Activated B cell treated with CpG ODN at 0.5 μM for 24 hours (primary cell): ENCODE measurements at places on chromosomes 12 and 14.
A peak's percentile ranks its signal among the peaks of the same experiment; 100 is the strongest.

GRCh38 chr12:91189516-91189915, 6.9 kb upstream of the DCN start:
- DNase-seq, result no peak

DNA sequence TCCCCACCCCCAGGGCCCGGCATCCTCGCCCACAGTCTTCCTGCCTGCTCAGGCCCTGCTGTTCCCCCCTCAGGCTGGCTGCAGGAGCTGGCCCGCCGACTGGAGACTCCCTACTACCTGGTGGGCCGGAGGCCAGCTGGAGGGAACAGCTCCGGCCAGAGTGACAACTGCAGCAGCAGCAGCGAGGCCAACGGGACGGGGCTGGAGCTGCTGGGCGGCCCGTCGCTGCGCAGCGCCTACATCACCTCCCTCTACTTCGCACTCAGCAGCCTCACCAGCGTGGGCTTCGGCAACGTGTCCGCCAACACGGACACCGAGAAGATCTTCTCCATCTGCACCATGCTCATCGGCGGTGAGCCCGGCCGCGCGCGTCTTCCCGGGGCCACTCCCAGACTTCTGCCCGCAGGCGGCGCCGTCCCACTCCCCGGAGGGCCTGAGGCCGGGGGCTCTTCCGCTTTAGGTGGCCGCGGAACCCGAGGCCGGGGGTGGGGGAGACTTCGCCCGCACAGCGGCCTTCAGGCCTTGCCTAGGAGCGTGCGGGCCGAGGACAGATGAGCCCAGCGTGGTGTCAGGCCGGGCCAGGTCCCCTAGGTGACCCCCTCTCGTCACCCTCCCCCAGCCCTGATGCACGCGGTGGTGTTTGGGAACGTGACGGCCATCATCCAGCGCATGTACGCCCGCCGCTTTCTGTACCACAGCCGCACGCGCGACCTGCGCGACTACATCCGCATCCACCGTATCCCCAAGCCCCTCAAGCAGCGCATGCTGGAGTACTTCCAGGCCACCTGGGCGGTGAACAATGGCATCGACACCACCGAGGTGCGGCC, 10.2 kb downstream of the KCNH3 start:
- DNase-seq, result peak; percentile 41

DNA sequence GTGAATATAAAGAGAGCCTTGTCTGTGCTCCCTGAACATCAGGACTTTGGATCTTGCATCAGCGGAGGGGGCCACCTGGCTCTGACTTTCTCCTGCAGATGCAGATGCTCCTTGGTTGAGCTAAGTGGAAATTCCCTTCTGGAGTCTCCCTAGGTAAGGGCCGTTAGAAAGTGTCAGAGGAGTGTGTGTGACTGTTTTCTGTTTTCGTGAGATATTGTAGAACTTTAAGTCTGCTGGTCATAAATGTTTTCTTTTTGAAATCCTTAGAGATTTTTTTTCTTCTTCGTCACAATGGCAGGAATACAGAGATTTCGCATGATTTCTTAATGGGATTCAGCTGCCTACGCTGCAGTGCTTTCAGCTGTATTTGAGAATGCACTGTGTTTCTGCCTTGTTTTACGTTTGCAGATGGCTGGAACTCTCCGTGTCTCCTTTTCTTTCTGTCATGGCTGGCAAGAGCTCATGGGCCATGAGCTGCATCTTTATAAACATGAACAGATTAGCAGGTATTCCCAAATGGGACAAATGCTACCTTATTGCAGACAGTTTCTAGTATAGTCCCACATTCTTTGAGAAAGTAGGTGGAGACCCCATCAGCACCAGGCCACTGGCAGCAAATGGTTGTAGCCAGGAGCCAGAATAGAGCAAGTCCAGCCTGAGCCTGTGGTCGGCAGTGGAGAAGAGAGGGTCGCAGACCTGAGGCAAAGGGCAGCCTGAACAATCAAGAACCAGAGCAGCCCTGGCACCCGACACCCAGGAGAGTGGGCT, 76.2 kb upstream of the FRMD6 start:
- no peak for DNase-seq

GRCh38 chr12:62660756-62661155, 194.1 kb downstream of the MON2 start:
- DNase-seq, result no peak

DNA sequence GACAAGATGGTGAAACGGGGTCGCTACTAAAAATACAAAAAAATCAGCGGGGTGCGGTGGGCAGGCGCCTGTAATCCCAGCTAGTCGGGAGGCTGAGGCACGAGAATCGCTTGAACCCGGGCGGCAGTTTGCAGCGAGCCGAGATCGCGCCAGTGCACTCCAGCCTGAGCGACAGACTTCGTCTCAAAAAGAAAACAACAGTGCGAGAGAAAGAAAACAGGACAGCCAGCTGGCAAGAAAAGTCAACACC, 633 bp upstream of the RNU4-2 start:
- no peak for DNase-seq

DNA sequence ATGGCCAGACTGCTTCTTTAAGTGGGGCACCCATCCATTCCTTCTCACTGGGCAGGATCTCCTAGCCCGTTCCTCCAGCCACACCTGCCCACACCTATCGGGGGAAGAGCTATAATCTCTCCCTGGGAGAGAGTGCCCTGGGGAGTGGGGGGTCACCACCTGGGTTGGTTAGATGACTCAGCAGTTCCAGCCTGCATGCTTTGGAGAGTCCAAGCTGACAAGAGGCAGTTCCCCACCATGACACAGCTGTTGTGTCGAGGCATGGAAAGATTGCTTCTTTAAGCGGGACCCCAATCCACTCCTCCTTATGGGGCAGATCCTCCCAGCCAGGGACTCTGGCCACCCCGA, 52.6 kb upstream of the PPFIA2 start:
- no peak for DNase-seq

GRCh38 chr12:68812553-68813241, 4.7 kb downstream of the MDM2 start:
- DNase-seq, result no peak

DNA sequence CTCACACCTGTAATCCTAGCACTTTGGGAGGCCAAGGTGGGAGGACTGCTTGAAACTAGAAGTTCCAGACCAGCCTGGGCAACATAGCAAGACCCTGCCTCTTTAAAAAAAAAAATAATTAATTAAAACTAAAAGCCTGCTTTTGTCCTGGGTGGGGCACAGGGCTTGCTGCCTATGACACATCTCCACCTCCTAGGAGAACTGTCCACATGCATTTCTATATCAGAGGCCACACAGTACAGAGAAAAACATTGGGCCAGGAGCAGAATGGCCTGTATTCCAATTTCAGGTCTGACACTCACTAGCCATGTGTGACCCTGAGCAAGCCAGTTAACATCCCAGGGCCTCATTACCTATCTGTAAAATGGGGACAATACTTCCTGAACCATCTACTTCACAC, 31.9 kb downstream of the CCDC88C start:
- no peak for DNase-seq

DNA sequence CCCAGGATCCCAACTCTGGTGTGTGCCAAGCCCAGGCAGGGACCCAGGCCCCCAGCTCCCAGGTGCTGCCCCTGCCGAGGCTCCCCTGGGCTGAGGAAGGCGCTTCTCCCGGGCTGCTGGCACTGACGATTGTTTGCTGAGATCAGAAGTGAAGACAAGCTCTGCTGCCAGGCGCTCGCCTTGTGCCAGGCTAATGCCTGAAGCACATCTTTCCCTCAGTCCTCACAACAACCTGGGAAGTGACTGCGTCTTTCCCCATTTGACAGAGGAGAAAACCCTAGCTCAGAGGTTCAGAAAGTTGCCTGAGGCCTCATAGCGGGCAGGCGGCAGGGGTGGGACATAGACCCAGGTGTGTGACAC, 36.8 kb downstream of the ANKRD9 start:
- no peak for DNase-seq

GRCh38 chr12:3132636-3133404, 55.6 kb downstream of the TSPAN9 start:
- DNase-seq, result no peak

- DNase-seq, result no peak
Measured at GRCh38 chr14:52352061-52352491, 38.0 kb downstream of the PTGER2 start.

GRCh38 chr14:95857275-95857674, 19.4 kb upstream of the TUNAR start:
- DNase-seq, result no peak

- DNase-seq, result no peak
Measured at GRCh38 chr12:57219993-57220754, 3.6 kb downstream of the NXPH4 start.

- DNase-seq, result no peak
Measured at GRCh38 chr12:52817003-52817698, 3.2 kb upstream of the KRT4 start.

DNA sequence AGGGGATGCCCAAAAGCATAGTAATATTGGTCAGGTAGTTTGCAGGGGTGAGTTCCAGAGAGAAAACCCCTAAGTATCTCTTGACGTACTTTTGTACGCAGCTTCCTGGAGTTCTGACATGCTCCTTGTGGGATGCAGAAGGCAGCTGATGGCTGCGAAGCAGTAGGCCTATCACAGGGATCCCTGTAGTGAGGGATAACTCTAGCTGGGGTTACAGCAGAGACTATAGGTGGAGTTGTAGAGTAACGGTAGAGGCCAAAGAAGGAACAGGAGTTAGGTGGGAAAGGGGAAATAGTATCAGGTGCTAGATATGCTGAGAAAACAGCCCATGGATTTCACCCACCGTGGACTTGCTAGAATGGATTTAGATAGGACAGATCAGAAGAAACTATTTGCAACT, 37.3 kb downstream of the MGST1 start:
- DNase-seq, result no peak

GRCh38 chr14:56413721-56414120, 165.9 kb upstream of the TMEM260 start:
- no peak for DNase-seq

DNA sequence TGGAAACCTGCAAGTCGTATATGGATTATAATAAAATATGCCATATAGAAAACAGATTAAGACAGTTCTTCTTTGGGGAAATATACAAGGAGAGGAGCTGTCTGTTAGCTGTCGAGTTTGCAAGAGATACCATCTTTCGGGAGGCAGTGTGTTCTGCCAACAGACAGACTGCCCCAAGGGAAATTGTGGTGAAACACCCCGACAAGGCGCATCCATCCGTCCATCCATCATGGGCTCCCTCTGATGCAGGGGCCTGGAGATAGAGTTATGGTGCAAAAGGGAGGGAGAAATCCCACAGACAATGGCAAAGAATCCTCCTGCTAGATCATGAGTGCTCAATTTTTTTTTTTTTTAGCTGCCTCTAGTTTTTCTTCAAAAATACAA, 156.3 kb downstream of the DPF3 start:
- no peak for DNase-seq

- DNase-seq, result no peak
Measured at GRCh38 chr14:56244138-56244789, 126.1 kb downstream of the PELI2 start.

DNA sequence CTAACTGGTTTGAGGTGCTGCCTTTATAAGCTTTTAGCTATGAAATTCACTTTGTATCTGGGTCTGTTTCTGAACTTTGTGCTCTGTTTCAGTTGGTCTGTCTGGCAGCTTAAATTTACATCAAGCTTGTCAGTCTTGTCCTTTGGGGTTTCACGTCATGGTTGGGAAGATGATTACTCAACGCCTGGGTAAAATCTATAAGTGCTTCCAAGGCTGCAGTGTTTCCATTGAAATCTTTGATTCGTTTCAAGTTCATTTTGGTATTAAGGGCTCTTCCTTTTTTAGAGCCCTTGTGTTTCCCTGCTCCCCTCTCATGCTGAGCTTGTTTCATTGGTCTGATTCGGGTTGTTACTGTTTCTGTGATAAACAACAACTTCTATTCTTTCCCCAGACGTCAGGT, 58.2 kb downstream of the FBXW8 start:
- no peak for DNase-seq

DNA sequence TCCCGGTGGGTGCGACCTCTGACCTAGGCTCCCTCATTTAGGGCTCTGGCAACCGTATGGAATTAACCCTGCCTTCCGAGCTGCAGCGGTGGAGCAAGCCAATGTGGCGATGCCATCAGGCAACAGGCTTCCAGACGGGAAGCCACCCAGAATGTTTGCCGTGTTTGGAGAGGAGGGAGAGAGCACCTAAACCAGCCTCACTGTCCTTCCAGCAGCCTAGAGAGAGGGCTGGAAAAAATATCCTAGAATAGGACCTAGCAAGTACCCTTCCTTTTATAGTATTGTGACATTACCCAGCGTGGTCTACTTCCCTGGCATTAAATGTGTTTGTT, 287 bp upstream of the SLC2A13 start:
- no peak for DNase-seq

- DNase-seq, result no peak
Measured at GRCh38 chr14:76323331-76324050, 52.4 kb upstream of the ESRRB start.

GRCh38 chr12:31780096-31780495, 51.3 kb upstream of the AMN1 start:
- no peak for DNase-seq

- DNase-seq, result no peak
Measured at GRCh38 chr12:73769337-73769736, 768.3 kb upstream of the ATXN7L3B start.

DNA sequence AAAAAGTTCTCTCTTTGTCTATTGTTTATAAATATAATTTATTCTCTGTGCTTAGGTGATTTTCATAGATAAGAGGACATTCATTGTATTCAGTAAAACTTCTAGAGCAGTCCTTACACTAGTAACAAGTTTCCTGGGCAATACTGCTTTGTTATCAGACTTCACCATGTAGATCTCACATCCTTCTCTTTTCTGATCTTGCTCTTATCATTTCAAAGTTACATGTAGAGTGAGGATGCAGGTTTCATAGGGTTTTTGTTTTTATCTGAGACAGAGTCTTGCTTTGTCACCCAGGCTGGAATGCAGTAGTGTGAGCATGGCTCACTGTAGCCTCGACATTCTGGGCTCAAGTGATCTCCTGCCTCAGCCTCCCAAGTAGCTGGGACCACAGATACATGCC, 789.5 kb downstream of the DIO2 start:
- no peak for DNase-seq

- DNase-seq, result no peak
Measured at GRCh38 chr14:24145690-24146452, 539 bp downstream of the PSME2 start.

- DNase-seq, result no peak
Measured at GRCh38 chr14:50260511-50260910, 29.1 kb upstream of the SOS2 start.

GRCh38 chr14:74947353-74948227, 7.8 kb downstream of the PGF start:
- DNase-seq, result no peak

DNA sequence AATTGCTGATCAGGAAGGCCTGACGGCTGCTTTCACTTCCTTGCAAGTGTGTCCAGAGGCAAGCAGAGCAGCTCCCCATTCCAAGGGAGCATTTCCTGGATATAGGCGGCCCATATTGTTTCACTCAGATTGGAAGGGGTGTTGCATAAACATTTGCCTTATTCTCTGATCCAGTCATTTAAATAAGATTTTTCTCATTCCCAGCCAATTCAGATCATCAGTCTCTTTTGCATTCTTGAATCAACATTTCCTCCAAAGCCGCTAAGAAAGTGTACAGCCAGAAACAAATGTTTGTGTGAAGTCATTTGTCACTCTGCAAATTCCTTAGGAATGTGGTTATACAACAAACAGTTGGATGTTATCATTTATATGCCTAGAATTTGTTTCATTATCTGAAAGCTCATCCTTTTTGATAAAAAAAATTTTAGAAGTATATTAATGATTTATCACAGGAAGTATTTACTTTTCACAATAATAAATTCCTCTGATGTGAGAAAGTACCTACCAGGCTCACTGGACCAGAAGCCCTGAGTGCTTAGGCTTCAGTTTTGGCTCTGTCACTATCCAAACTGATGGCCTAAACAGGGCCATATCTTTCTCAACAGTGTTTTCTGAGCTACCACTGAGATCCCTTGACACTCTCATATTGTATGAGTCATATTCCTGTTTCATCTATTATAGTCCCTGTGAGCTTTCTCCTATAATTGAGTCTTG, 379.6 kb downstream of the CCDC91 start:
- DNase-seq, result no peak
